ENCODE measurements at places on chromosomes 2 and 18. TPM values are rescaled to one million over a fixed set of nuclear protein-coding genes. Genes with fewer than 3 reads are reported as not detected.
A peak's percentile ranks its signal among the peaks of the same experiment; 100 is the strongest.

DNA sequence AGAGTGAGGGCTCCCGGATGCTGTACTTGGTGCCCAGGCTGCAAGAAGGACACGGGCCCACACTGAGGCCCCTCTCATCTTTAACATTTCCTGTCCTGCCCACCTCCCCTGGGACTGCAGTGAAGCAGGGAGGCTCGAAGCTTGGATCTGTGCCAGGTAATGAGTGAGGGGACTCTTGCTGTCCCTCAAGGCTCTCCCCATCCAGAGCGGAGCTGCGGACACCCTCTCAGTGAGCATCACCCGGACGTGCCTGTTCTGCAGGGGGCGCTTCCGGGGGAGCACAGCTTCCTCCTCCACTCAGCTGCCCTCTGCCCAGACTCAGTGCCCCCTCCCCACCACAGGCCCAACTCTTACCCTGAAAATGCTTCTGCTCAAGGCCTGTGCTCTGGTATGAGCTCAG lies 150.0 kb upstream of the MYCN start:
- H3K27ac ChIP-seq, result no peak overlapping the region
- peaks cover 2% of the 10 kb centered on the region for H3K27me3 ChIP-seq
- no peak for DNase-seq
- no peaks in the 10 kb centered on the region for H3K36me3 ChIP-seq
- no peak overlapping the region for H3K4me3 ChIP-seq
- H3K4me1 ChIP-seq, result no peaks in the 10 kb centered on the region

DNA sequence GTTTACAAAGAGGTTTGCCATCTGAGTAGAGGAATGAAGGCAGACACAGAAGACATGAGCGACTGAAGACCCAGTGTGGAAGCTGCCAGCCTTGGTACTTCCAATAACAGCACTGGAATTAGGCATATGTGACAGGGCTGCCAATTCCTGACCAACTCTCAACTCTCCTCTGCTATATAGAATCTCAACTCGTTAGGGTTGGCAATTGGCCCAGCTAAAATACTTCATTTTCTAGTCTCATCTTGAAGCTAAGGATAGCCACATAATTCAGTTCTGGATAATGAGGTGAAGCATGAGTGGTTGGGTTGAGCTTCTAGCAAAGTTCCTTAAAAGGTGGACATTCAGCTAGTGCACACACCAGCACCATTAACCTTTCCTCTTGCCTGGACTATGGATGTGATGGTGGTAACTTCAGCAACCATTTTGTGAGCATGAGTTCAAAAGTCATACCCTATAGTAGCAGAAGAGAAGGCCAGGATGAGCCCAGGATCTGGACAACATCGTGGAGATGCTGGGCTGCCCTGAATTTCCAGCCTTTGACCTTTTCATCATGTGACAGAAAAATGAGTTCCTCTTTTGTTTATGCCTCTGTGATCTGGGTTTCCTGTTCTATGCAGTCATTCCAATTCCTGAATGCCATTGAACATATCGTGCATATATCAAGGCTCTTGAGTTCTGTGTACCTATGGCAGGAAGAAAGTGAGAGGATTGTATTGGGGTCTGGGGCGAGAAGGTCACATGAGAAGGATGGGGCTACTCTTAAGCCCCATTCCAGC lies 68.1 kb upstream of the HAAO start:
- H3K4me1 ChIP-seq, result no peaks in the 10 kb centered on the region
- no peak overlapping the region for H3K27ac ChIP-seq
- no peak overlapping the region for H3K4me3 ChIP-seq
- no peaks in the 10 kb centered on the region for H3K36me3 ChIP-seq

GRCh38 chr2:27076323-27076722 lies 2.1 kb upstream of the EMILIN1 start:
- H3K4me1 ChIP-seq, result peaks cover 61% of the 10 kb centered on the region
- H3K27ac ChIP-seq, result peak overlapping the region; percentile 87
- no peak for DNase-seq
- no peaks in the 10 kb centered on the region for H3K36me3 ChIP-seq
- no peaks in the 10 kb centered on the region for H3K27me3 ChIP-seq
- H3K4me3 ChIP-seq, result peak overlapping the region; percentile 66

- H3K4me3 ChIP-seq, result no peak overlapping the region
- no peaks in the 10 kb centered on the region for H3K27me3 ChIP-seq
- H3K4me1 ChIP-seq, result peaks cover 10% of the 10 kb centered on the region
- no peak overlapping the region for H3K27ac ChIP-seq
- no peak for DNase-seq
These were observed 8.1 kb downstream of the METTL21A start for GRCh38 chr2:207617011-207617671.

ZFP36L2 gene
- total RNA-seq, result 22.3 TPM

ASB18 gene
- not detected for total RNA-seq

- peaks cover 4% of the 10 kb centered on the region for H3K27me3 ChIP-seq
- no peak overlapping the region for H3K27ac ChIP-seq
- no peaks in the 10 kb centered on the region for H3K36me3 ChIP-seq
- H3K4me3 ChIP-seq, result no peak overlapping the region
- H3K4me1 ChIP-seq, result no peaks in the 10 kb centered on the region
These were observed 121.5 kb downstream of the PTPRM start for GRCh38 chr18:7688580-7688979.

SPAG16 gene
- 5.3 TPM for total RNA-seq

- no peaks in the 10 kb centered on the region for H3K36me3 ChIP-seq
- H3K4me1 ChIP-seq, result peaks cover 5% of the 10 kb centered on the region
- no peak overlapping the region for H3K27ac ChIP-seq
- no peak overlapping the region for H3K4me3 ChIP-seq
- H3K27me3 ChIP-seq, result no peaks in the 10 kb centered on the region
These were observed 24.9 kb upstream of the RAB10 start for GRCh38 chr2:26008851-26009566.

DNA sequence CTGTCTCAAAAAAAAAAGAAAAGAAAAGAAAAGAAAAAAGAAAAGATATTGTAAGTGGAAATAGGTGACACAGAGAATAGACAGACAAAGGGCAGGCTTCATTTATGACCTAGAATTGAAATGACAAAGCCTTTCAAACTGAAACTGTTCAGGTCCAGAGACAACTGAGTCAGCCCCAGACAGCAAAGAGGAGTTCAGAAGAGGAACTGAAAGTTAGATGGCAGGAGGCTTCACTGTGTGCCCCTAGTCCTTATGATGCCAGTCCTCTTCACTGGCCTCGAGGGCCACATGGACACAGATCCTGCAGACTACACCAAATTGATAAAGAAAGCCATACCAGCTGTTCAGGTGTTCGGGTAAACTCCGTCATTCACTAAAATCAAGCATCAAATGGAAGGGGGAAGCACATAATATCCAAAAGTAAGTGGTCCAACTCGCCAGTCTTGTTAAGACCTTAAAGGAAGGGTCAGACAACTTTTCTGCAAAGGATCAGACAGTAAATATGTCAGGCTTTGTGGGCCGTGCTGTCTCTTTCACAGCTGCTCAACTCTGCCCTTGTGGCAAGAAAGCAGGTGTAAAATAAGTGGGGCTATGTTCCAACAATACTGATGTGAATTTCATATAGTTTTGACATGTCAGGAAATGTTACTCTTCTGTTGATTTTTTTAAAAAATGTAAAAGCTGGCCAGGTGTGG lies 231.9 kb upstream of the MGAT5 start:
- peaks cover 22% of the 10 kb centered on the region for H3K4me1 ChIP-seq
- no peak for DNase-seq
- peaks cover 27% of the 10 kb centered on the region for H3K27me3 ChIP-seq
- no peak overlapping the region for H3K4me3 ChIP-seq

DNA sequence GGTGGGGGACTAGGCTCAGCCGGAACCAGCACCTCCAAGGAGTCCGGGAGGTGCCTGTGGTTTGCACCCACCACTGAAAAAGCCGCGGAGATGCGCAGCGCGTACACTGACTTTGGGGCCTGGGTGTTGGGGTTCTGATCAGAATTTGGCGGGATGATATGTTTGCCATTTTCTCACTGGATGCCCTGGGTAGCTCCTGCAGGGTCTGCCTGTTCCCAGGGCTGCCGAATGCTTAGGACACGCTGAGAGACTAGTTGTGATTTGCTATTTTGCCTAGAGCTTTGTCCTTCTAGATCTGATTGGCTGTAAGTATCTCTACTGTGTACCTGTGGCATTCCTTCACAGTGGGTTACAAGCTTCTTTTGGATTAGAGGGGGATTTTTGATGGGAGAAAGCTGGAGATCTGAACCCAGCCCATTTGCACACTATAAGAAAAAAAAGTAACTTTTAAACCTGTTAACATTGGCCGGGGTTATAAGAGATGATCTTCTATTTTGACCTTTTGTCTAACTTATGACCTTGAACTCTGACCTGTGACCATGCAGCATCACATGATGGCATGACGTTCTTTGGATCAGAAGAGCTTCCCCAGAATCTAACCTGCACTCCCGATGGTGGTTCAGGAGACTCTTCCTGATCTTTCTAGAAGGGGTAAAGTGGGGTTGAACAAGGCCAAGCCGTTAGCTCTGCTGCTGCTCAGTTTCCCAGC lies 1.6 kb downstream of the KCNE4 start:
- peaks cover 8% of the 10 kb centered on the region for H3K27me3 ChIP-seq
- no peak overlapping the region for H3K4me3 ChIP-seq
- DNase-seq, result no peak
- no peaks in the 10 kb centered on the region for H3K4me1 ChIP-seq
- no peak overlapping the region for H3K27ac ChIP-seq
- no peaks in the 10 kb centered on the region for H3K36me3 ChIP-seq

DNA sequence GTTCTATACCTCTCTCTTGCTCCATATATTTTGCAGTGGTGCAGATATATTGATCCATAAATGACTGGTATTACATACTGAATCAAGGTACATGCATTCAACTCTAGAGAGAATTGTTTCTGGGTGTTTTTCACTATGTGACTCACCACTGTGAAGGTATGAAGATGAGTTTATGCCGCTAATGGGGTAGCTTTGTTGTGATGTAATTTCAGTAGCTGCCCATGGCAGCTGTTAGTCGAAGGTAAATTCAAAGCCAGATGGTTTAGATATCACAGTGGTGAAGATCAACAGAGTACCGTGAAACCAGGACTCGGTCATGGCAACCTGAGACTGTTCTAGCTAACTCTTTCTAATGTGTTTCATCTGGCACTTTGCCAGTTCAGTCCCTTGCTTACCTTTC lies 50.4 kb downstream of the PKP4 start:
- H3K36me3 ChIP-seq, result no peaks in the 10 kb centered on the region
- no peak overlapping the region for H3K27ac ChIP-seq
- H3K4me3 ChIP-seq, result peak overlapping the region; percentile 40
- no peak for DNase-seq
- no peaks in the 10 kb centered on the region for H3K27me3 ChIP-seq

DNA sequence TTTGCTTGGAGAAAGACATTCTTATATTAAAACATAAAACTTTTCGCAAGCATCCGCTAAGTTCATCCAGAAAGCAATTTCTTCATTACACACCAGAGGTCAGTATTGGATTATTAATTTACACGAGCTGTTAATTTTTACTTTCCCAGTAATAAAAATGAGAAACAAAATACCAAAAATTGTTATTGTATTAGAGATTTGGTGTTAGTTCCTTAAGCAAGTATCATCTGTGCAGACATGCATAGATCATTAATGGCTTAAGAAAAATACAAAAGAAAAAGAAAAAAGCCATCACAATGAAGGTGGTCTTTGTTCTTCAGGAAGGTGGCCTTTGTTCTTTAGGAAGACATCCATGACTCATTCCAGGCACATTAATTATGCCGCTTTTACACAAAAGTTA lies 53.6 kb upstream of the HNMT start:
- H3K27ac ChIP-seq, result no peak overlapping the region
- H3K36me3 ChIP-seq, result no peaks in the 10 kb centered on the region
- no peak overlapping the region for H3K4me3 ChIP-seq
- no peak for DNase-seq
- H3K4me1 ChIP-seq, result no peaks in the 10 kb centered on the region
- H3K27me3 ChIP-seq, result no peaks in the 10 kb centered on the region

GRCh38 chr2:106160786-106161261 lies 33.3 kb downstream of the UXS1 start:
- peaks cover 58% of the 10 kb centered on the region for H3K4me1 ChIP-seq
- no peaks in the 10 kb centered on the region for H3K27me3 ChIP-seq
- peak overlapping the region; percentile 91 for H3K4me3 ChIP-seq
- H3K36me3 ChIP-seq, result peaks cover 41% of the 10 kb centered on the region

DNA sequence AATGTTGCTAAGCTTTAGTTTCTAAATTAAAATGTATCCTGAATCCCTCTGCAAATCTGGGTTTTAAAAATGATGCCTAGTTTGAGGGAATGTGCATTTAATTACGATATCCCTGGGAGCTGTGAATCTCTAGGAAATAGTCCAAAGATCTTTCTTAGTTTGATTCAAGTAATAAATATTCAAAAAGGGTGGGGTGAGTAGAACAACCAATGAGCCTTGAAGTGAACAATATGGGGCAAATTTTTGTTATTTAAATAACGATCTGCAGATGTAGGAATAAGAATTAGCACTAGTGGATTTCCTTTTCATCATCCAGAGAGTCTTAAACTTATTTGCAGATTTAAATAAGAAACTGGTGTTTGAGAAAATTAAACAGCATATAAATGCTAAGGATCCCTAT lies 106.3 kb downstream of the ACVR1 start:
- H3K4me1 ChIP-seq, result no peaks in the 10 kb centered on the region
- H3K4me3 ChIP-seq, result no peak overlapping the region
- peaks cover 14% of the 10 kb centered on the region for H3K36me3 ChIP-seq
- DNase-seq, result no peak
- no peaks in the 10 kb centered on the region for H3K27me3 ChIP-seq

- no peaks in the 10 kb centered on the region for H3K4me1 ChIP-seq
- no peak overlapping the region for H3K4me3 ChIP-seq
- no peaks in the 10 kb centered on the region for H3K27me3 ChIP-seq
- H3K36me3 ChIP-seq, result no peaks in the 10 kb centered on the region
- no peak for DNase-seq
These were observed 37.5 kb upstream of the CYP26B1 start for GRCh38 chr2:72185206-72185605.

DNA sequence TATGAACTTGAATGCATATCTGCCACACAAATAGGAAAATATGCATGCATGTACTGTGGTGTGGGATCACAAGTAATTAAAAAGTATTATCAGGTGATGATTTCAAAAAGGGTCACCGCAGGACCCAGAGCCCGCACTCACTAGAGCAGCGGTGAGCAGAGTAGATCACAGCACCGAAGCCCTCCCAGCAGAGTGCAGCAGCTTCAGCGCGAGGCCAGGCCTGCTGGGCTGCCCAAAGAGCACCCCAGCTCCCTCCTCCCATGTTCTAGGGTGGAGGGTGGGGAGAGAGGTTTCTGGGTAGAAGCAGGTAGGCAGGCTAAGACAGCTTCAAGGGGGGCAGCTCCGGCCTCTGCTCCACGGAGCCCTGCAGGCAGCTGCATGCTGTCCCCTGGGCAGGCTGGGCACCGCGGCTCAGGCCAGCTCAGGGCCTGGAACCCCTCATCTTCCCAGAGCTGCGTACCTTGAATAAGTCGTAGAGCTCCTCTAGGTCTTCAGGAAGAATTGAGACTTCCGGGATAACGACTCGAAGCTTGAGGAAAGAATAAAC lies 24.9 kb downstream of the RPL31 start:
- H3K4me1 ChIP-seq, result no peaks in the 10 kb centered on the region
- H3K27ac ChIP-seq, result no peak overlapping the region
- peaks cover 2% of the 10 kb centered on the region for H3K27me3 ChIP-seq
- no peaks in the 10 kb centered on the region for H3K36me3 ChIP-seq
- no peak for DNase-seq
- H3K4me3 ChIP-seq, result no peak overlapping the region

GRCh38 chr2:182230561-182230960 lies 196.3 kb downstream of the PDE1A start:
- no peaks in the 10 kb centered on the region for H3K36me3 ChIP-seq
- H3K4me3 ChIP-seq, result no peak overlapping the region
- H3K27me3 ChIP-seq, result no peaks in the 10 kb centered on the region
- no peak for DNase-seq
- H3K4me1 ChIP-seq, result no peaks in the 10 kb centered on the region

POMC gene
- 5.2 TPM for total RNA-seq

TMEM37 gene
- total RNA-seq, result not detected
